ENCODE measurements at places on chromosomes 6 and 20. TPM values are rescaled to one million over a fixed set of nuclear protein-coding genes. Genes with fewer than 3 reads are reported as not detected.

DNA sequence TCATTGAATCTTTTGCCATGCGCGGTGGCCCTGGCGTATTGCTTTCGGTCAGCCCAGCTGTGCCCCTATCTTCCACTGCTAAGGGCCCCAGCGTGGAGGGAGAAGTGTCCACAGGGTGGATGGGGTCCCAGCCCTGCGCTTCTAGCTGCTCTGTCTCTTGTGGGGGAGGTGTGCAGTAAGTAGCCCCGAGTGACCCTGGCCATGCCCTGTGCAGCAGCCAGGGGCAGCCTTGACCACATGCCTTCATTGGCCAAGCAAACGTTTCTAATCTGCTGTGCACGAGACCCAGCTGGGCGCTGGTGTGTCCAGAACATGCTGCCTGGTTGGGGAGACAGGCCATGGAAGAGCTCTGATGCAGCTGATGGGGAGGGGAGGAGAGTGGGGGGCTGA, 13.6 kb downstream of the TMEM181 start:
- DNase-seq, result no peak
- H3K36me3 ChIP-seq, result peaks cover 26% of the 10 kb centered on the region
- peaks cover 16% of the 10 kb centered on the region for H3K4me1 ChIP-seq
- no peak overlapping the region for H3K4me3 ChIP-seq
- H3K27me3 ChIP-seq, result no peaks in the 10 kb centered on the region

GRCh38 chr6:137323860-137324259, 104.7 kb upstream of the IFNGR1 start:
- peak; percentile 80 for DNase-seq
- no peak overlapping the region for H3K4me3 ChIP-seq
- no peaks in the 10 kb centered on the region for H3K27me3 ChIP-seq
- H3K36me3 ChIP-seq, result no peaks in the 10 kb centered on the region
- peaks cover 32% of the 10 kb centered on the region for H3K4me1 ChIP-seq

- no peaks in the 10 kb centered on the region for H3K27me3 ChIP-seq
- H3K27ac ChIP-seq, result no peak overlapping the region
- H3K4me1 ChIP-seq, result no peaks in the 10 kb centered on the region
- DNase-seq, result no peak
- H3K36me3 ChIP-seq, result no peaks in the 10 kb centered on the region
Observed at GRCh38 chr6:147548921-147549475, 40.5 kb downstream of the SAMD5 start.

DNA sequence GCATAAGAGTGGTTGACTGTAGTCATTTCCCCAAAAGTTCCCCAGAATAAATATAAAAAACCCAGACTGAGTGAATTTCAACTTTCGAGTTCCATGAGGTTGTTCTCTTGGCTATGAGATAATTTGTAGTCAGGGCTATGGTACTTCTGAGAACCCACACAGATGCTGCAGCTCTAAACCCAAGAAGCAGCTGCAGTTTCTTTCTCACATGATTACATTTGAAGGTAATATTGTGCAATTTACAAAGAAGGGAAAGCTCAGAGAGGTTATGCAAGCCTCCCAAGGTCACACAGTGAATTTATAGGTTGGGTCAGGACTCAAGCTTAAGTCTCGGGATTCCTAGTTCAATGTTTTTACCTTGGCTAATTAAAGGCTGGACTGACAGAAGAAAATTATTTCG, 29.7 kb upstream of the CD93 start:
- no peak overlapping the region for H3K4me3 ChIP-seq
- H3K27ac ChIP-seq, result no peak overlapping the region
- DNase-seq, result no peak
- no peaks in the 10 kb centered on the region for H3K36me3 ChIP-seq

DNA sequence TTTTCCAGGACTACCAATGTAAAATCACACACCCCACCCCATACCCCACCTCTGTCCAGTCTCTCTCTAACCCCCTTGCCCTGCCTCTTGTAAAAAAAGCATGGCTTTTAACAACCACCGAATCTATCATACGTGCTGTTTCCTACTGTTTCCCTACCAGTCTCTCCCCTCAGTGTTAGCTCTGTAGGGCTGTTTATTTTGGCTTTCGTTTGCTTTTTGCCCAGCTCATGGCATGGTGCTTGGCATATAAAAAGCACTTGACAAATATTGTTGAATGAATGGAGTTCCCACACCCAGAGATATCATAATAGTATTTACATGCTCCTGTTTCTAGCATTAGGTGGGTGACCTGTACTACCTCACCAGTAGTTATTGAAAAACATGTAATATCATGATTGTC, 148.2 kb downstream of the OPRM1 start:
- H3K27me3 ChIP-seq, result no peaks in the 10 kb centered on the region
- no peaks in the 10 kb centered on the region for H3K36me3 ChIP-seq
- H3K4me1 ChIP-seq, result no peaks in the 10 kb centered on the region
- H3K4me3 ChIP-seq, result no peak overlapping the region
- no peak for DNase-seq
- no peak overlapping the region for H3K27ac ChIP-seq

Gene HLA-DRB1
- 366 TPM for total RNA-seq

Gene PTGIS
- not detected for total RNA-seq

Data from Karpas-422 (cell line).